ENCODE measurements at places on chromosomes 5 and 9.
A peak's percentile ranks its signal among the peaks of the same experiment; 100 is the strongest.

- no peak for DNase-seq
These were observed 24.7 kb downstream of the FBXL7 start for GRCh38 chr5:15524712-15525111.

DNA sequence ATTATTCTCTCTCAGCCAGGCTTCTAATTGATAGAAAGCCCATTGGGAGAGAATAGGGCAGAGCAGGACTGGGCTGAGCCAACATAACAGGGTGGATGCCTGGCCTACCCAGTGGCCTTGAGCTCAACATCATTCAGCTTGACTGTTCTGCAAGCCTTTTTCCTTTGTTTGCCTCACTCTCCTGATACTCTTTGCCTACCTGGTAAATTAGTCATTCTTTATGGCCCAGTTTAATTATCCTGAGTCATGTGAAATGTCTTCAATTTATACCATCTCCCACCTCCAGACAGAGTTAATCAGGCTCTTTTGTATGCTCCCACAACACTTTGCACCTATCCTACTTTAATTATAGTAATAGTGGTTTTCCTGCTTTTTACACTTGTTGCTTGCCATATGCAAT lies 13.6 kb downstream of the GLRA1 start:
- DNase-seq, result no peak

DNA sequence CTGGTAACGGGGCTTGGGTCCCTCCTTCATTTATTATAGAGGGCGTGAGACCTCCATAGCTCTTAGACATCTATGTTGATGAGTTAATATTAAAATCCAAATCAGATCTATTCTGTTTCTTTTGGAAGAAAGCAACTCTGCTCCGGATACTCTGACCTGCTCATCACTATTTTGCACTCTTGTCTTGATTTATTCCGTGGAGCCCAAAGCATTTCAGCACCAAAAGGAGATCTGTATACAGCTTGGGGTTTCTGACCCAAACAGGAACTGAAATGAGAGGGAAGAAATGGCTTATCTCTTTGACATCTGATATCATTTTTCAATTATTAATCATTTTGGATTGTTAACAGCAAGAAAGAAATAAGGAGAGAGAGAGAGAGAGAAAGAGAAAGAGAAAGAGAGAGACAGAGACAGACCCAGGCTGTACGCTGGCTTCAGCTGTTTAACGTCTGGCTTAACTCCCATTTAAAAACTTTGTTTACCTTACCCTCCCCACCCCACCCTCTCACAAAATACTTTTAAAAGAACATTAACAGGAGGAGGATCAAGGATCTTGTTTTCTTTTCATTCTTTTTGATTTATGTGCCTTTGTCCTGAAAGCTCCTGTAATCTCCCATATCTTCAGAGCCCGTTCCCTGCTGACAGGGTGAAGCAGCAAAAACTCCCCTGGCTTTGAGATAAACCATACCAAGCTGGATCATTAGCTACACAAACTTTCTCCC lies 231.4 kb upstream of the TUT7 start:
- no peak for DNase-seq

GRCh38 chr9:77218612-77219011 lies 41.3 kb downstream of the VPS13A start:
- DNase-seq, result peak; percentile 63

DNA sequence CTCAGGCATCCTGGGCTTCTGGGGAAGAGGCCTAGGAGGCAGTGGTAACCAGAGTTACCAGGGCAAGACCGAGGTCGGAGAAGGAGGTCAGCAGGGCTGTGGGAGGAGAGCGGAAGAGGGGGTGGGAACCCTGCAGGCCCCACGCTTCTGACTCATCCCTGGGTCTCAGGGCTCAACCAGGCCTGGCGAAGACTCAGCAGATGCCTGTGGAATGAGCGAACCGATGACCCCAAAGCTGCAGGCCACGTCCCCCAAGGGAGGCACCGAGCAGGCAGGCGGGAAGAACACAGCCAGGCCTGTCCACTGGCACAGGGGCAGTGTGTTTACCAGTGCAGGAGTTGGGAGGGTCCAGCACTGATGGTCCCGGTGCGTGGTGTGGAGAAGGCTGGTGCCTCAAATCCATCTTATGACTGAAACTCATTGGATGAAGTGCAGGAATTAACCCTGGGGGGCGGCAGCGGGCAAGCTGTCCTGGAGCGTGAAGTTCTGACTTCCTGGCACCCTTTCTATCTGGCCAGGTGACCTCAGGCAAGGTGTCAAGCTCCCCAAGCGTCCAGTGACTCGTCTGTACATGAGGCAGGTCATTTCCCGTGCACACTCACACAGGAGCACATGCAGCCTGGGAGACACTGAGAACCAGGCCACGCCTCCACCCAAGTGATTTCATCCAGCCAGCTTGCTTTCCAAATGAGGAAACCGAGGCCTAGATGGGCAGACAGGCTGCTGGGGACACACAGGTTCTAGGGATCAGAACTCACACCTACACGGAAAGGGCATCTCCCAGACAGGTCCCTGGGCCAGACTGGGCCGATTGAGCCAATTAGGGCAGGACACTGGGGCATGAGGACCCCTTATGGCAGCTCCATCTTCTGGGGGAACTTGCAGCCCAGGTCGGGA lies 69.1 kb downstream of the ADAMTS2 start:
- DNase-seq, result peak; percentile 97

DNA sequence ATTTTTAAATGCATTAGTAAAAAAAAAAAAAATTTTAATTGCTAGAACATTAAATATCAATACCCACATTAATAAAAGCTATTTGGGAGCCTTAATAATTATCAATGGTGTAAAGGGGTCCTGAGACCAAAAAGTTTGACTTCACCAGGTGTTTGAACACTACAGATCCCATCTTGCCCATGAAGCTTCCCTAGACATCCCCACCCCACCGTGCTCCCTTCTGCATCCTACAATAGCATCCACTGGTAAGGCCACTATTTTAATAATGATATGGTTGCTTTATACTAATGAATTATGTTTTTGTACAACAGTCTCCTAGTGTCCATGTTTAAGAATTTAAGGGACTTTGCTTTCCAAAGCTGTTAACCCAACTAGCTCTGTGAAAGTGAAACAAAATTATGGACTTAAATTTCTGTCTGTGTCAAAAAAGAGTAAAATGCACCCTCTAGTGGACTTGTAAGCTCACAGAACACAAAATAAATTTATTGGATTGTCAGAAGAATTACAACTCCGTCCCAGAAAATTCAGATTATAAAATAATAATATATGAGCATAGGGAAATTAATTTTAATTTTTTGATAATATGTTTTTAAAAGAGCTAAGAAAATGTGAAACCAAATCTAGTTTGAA lies 76.0 kb downstream of the ARL15 start:
- peak; percentile 64 for DNase-seq

GRCh38 chr9:135482015-135482754 lies 2.6 kb downstream of the PPP1R26 start:
- DNase-seq, result no peak

Measured in GM03348 (cell line).